ENCODE measurements at places on chromosomes 13 and 19.

GRCh38 chr19:17615889-17616685 lies 60.6 kb downstream of the COLGALT1 start:
- no peak for DNase-seq

- no peak for DNase-seq
Measured at GRCh38 chr13:36795463-36795862, 23.6 kb upstream of the RFXAP start.

- DNase-seq: no peak
Measured at GRCh38 chr19:33071887-33072286, 7.2 kb upstream of the RHPN2 start.

DNA sequence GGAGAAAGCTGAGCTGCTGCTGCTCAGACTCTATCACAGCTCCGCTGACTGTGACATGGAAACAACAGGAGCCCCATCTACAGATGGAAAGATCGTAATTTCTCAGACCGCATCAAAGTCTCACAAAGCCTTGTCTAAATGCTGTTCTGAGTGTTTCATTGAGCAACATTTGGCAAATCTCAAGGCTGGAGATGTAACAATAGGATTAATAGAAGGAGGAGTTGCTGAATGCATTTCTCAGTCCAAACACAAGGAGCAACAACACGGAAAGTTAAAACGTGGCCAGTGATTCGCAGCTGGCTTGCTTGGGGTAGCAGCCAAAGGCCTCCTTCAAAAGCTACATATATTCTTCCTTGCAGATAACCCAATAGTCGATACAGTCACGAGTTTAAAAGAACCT lies 55.7 kb downstream of the MRPL57 start:
- no peak for DNase-seq

DNA sequence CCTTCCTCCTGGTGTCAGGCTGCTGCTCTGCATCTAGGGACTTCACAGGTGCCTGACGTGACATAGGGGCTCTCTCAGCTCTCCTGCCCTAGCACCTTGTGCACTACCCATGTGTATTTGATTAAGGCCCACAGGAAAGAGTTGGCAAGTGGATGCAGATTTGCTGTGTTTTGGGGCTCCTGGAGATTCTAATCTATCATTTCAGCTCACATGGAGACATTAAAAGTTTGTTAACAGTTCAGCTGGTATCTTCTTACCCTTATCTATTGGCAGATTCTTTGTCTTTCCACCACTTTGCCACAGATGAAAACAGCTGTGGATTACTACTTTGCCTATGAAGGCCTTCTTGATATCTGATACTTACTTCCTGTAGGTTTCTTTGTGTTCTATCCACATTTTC lies 41.9 kb downstream of the WASF3 start:
- no peak for DNase-seq

DNA sequence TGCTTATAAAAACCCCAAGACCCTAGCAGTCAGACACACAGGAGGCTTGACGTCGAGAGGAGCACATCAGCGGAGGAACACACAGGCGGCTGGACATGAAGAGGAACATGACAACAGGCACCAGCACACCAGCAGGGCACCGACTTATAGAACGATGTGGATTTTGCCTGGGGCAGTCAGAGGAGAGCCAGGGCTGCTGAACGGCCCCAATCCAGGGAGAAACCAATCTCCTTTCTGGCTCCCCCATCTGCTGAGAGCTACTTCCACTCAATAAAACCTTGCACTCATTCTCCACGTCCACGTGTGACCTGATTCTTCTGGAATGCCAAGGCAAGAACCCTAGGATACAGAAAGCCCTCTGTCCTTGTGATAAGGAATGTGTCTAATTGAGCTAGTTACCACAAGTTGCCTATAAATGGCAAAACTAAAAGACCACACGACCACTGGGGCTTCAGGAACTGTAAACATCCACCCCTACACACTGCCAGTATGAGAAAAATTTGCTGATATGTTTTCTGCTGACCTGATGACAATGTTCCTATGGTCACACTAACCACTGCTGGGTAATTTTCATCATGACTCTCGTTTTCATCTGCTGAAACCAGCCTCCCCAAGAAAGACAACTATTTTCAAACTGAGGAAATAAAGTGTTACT lies 35.8 kb upstream of the CEACAM21 start:
- peak; percentile 92 for DNase-seq

DNA sequence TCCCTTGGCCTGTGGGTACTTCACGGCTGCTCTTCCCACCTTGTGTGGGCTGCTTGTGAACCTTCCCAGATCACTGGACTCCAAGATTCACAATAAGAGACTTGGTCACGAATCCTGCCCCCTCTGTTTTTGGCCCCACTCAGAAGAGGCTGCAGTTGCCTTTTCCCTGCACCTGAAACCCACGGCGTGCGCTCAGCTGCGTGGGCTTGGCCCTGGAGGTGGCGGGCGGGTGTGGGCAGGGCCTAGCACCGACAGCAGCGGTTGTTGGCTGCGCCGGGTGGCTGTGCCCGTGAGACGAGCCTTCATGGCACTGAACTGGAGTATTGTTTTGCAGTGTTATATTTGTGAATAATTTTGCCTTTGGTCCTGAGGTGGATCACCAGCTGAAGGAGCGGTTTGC lies 33.8 kb downstream of the PLEKHJ1 start:
- DNase-seq: no peak

GRCh38 chr13:48216204-48216711 lies 16.7 kb upstream of the ITM2B start:
- no peak for DNase-seq

GRCh38 chr13:113836768-113837559 lies 26.9 kb downstream of the GAS6 start:
- DNase-seq: peak; percentile 89

DNA sequence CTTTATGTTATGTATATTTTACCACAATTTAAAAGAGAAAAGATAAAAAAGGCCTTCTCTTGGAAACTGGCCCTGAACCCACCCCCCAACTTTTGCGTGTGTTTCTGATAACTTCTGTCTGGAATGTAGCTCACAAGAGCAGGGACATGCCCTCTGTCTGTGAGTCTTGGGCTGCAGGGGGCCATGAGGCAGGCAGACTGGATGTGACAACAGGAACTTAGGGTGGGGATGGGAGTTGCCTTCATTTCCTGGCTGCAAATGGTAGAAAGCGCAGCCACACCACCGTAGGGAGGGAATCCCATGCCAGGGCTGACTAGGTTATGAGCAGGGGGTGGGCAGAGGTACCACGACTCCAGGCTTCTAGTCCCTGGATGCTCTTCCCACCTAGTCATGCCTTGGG lies 21.9 kb downstream of the CILP2 start:
- no peak for DNase-seq

- no peak for DNase-seq
Measured at GRCh38 chr19:31983647-31984046, 361.8 kb upstream of the ZNF507 start.

GRCh38 chr19:31947436-31948115 lies 397.8 kb upstream of the ZNF507 start:
- no peak for DNase-seq

DNA sequence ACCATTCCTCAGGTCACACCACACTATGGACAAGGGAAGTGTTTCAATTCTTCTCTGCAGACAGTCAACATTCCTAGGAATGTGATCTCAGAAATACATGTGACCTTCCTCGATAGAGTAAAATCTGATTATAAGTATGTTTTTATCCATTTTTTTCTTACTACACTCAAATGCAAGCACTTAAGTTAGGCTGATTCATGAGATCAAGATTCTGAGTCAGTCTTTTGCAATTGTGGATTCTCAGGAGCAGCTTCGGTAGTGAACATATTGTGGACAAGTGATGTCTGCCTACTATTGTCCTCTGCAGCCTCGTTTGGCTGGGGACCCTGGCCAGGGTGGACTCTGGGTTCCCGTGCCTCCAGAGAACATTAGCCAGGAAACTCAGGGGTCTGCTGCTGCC lies 3.2 kb downstream of the SERPINE3 start:
- no peak for DNase-seq

- peak; percentile 73 for DNase-seq
Measured at GRCh38 chr19:49861107-49861506, 6.3 kb downstream of the PNKP start.

GRCh38 chr19:6033744-6034264 lies 55.9 kb upstream of the RANBP3 start:
- no peak for DNase-seq

GRCh38 chr13:46168341-46168740 lies 13.6 kb downstream of the LCP1 start:
- peak; percentile 85 for DNase-seq

DNA sequence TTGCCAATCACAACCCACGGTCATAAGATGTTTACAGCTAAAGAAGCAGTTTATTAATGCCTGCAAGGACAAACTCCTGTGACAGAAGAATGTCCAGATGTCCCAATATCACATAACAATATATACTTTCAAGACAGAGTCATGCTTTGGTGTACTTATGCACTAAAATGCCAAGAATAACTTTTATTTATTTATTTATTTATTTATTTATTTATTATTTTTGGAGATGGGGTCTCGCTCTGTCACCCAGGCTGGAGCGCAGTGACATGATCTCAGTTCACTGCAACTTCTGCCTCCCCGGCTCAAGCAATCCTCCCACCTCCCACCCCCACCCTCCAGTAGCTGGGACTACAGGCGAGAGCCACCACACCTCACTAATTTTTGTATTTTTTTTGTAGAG lies 9.1 kb downstream of the TEX101 start:
- DNase-seq: no peak

- DNase-seq: no peak
Measured at GRCh38 chr19:7701049-7701653, 780 bp downstream of the FCER2 start.

DNA sequence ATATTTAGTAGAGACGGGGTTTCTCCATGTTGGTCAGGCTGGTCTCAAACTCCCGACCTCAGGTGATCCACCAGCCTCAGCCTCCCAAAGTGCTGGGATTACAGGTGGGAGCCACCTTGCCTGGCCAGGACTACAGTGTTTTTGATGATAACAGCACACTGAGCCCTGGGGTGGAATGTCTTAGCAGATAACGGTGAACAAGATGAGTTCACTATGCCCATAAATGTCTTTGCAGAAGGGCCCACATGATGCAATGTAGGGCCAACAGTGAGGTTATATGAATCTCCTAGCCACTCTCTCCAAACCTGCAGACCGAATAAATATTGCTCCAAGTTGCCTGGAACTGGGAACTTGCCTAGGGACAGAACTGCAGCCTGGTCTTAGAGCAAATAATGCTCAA lies 235.1 kb downstream of the COG6 start:
- no peak for DNase-seq

DNA sequence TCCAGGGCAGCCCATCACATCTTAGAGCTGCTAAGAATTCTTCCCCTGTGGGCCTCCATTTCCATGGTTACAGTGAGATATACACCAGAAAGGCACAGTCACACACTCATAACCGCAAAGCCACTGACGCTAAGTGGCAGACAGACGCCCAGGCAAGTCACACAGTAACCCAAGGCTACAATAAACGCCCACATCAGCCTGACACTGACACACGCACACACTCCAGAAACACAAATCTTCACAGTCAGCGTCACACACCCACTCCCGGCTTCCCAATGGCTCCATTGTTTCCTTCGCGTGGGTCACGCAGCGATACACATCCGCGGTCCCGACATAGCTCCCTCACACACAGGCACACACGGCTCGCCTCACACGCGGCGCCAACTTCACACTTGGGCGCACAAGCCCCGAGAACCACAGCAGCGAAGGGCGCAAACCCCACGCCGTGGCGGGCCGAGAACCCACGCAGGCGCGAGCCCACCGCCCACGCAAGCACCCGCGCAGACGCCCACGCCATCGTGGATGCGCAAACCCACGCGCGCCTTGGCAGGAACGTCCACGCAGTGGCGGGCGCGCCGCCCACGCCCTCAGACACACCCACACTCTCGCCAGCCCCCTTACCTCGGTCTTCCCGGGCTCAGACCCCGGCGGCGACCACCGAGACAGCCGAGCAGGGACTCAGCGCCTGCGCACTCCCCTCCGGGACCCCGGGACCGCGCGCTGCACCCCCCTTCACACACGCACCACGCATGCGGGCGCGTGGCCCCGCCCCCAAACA lies at the start of gene ZNF667:
TSS of gene ZNF667 (minus strand) at position 695 of the 778 bp plus-strand sequence. CDS start 14,975 bp downstream, outside the sequence.
- DNase-seq: peak; percentile 57

DNA sequence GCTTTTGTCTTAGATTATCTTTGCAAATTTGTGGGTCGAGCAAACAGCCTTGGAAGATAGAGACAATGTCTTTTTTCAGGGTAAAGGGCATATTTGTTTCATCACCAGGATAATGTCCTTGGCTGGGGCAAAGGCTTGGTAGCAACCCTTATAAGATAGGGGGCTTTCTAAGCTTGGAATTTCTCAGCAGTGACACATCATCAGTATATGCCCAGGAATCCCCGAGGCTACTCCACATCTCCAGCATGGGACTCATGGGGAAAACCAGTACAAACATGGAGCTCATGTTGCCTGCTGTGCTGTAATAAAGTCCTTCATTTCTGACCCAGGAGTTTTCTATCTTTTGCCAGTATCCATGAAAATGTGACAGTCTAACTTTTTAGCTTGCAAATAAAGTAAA lies 77.1 kb downstream of the DCLK1 start:
- DNase-seq: no peak

- DNase-seq: no peak
Measured at GRCh38 chr13:49985129-49985528, 11.7 kb upstream of the TRIM13 start.

- no peak for DNase-seq
Measured at GRCh38 chr19:40244579-40245317, 18.3 kb upstream of the CCNP start.

- DNase-seq: peak; percentile 52
Measured at GRCh38 chr19:16516923-16517610, 20.9 kb downstream of the C19orf44 start.

DNA sequence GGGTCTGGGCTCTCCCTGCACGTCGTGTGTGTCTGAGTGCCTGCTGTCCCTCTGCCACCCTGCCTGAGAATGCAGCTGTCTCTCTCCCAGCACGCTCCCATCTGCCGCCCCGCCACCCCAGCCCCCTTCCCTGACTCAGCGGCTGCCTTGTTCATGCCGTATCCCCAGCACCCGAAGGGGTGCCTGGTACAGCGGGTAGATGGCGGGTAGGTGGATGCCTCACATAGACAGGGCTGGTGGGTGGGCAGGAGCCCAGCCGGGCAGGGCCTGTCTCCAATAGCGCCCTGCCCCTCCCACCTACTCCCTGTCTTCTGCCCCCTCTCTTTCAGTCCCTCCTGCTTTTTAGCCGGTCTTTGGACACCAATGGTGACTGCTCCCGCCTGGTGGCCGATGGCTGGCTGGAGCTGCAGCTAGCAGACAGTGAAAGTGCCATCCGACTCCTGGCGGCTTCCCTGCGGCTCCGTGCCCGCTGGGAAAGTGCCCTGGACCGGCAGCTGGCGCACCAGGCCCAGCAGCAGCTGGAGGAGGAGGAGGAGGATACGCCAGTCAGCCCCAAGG lies 30.3 kb downstream of the DHX34 start:
- DNase-seq: no peak

GRCh38 chr19:42343344-42344110 lies 18.1 kb downstream of the MEGF8 start:
- no peak for DNase-seq

- no peak for DNase-seq
Measured at GRCh38 chr19:1259876-1260748, 9.0 kb upstream of the CIRBP start.

DNA sequence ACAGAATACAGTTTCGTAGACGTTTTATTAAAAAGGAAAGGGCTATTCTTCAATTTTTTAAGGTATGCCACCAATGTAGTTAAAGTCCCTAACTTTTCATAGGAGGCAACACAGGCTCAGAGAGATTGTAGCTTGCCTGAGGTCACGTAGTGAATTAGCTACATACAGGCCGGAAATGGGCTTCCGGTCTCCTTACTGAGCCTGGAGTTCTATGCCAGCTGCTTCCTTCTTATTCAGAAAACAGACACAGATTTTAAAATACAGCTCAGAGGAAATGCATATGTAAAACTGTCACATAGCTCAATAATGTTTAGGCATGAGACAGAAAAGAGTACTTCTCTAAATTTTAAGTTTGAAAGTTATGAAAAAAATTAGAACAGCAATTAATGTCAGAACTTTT lies 85.4 kb upstream of the TUBA3C start:
- no peak for DNase-seq
